Thymus (tissue), 14 donors: ENCODE measurements at places on chromosomes 1 and 21. TPM values are rescaled to one million over a fixed set of nuclear protein-coding genes. Genes with fewer than 3 reads are reported as not detected.

GRCh38 chr1:244214009-244214967 lies 163.2 kb downstream of the ZBTB18 start:
- no peak for DNase-seq

DNA sequence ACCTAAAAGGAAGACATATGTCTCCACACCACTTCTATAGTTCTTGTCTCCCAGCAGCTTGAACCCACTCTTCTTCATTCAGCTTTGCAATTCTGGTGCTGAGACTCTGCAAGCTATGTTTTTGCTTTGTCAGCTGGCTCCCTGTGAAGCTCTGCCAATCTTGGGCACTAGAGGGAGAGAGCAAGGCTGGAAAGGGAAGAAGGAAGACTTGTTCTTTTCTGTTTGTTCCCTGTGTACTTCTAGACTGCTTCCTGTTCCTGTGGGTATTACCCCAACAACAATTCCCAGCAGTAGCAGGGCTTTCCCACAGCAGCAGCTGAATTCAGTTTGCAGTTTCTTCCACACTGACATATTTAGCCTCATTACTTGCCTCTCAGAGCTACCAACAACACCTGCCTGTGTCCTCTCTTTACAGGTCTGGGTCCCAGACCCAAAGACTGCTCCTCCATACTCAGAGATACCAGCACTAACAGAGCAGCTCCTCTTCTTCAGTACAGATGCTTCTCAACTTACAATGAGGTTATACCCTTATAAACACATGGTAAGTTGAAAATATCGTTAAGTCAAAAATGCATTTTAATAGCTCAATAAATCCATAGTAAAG lies 275.2 kb upstream of the NEGR1 start:
- DNase-seq, result no peak

VANGL2 gene
- total RNA-seq, result 2.0 TPM

FCRL5 gene
- total RNA-seq, result 0.80 TPM

- no peak for DNase-seq
These were observed 231.4 kb downstream of the GRIK1 start for GRCh38 chr21:29708401-29708800.

DNA sequence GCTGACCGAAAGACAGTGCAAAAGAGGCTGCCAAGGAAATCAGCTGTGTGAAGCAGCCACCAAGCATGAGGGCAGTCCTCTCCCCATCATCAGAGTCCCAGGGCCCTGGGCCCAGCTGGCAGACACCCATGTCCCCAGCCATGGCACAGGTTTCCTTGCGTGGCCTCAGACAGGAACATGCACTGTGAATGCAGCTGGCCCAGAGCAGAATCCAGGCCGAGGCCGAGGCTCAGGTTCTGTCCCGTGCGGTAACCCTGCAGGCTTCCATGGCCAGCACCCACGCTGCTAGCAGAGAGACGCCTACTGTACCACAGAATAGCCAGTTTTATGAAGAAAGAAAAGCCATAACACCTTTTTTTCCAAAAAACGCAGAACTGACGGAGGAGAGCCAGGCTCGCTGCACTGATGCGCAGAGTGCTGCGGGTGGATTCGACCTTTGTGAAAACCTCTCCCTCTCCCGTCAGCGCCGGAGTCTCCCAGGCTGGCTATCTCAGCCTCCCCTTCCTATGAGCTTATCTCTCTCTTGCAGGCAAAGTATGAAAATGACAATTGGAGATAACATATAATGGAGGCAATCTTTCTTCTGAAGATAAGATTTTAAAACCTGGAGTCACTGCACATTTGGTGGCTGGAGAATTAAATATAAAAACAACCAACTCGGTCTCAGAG lies 106.6 kb downstream of the NPHP4 start:
- no peak for DNase-seq

- DNase-seq, result no peak
These were observed 133.8 kb upstream of the CACNA1E start for GRCh38 chr1:181349512-181349911.

DNA sequence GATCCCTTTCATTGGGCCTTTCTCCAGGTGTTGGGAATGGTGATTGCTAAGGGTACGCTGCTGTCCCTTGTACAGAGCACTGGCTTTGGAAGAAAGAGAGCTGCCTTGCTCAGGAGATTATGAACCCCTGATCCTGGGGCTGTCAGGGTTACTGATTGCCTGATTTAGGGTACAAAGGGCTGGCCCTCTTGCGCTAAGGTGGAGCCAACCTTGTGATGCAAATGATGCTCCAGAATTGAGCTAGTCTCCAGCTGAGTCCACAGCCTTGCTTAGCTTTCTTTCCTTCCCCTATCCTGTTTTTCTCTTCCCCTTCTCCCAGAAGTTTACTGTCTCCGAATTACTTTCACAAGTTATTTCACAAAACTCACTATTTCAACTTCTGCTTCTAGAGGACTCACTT lies 334.7 kb downstream of the AMY1C start:
- no peak for DNase-seq

SLAMF9 gene
- total RNA-seq, result 0.09 TPM

- no peak for DNase-seq
These were observed 110.2 kb downstream of the NAV1 start for GRCh38 chr1:201648907-201649721.

DNA sequence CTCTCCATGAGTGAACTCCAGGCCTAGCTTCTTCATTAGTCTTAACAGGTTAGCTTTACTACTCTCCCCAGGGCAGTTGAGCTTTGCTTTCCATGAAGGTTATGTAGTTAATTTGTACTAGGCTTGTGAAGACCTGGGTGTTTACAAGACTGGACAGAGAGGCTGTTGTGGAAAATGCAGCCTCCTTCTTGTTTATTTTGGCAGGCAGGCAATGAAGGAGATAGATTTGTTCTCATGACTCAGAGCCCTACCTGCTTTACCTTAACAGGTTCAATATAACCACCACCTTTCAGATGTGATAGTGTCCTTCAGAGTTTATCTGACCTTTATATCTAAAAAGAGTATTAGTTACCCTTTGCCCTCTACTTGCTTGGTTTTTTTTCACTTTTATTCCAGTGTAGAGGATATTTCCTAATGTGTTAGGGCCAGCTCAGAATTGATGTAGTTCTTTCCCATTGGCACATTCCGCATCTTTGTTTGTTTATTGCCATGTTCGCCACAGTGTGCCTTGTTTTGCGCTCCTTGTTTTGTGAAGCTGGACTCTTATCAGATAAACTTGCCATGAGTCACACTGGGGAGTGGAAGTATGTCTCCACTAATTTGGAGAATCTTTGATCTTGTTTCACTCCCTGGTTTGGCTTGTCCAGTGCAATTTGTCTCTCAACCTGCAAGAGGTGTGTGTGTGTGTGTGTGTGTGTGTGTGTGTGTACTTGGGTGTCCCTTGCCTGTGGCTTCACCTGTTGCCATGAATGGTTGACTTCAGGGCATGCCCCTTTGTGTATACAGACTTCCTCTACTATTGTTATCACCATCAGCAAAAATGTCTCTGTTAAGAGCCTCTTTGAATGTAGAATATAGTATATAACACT lies 87.4 kb upstream of the MACF1 start:
- no peak for DNase-seq

MATN1 gene
- total RNA-seq, result 0.14 TPM

GRCh38 chr1:169779150-169779549 lies 15.6 kb downstream of the METTL18 start:
- no peak for DNase-seq

DNA sequence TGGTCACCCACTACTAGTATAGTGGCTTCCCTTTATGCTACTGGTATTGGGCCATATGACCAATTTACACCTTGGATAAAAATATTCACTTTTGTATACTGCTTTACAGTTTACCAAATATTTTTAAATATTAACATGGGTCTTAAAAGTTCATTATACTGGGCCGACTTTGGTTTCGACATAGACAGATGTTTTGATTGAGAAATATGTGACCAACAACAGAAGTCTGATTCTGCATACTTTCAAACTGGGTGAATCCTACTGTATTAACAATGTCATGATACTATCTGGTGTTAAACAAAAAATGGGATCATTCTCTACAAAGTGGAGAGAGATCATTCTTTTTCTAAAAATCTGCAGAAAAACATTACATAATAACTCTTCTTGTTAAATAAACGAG lies 134.8 kb downstream of the AKT3 start:
- no peak for DNase-seq

CXADR gene
- total RNA-seq, result 3.2 TPM

EFNA1 gene
- total RNA-seq, result 14.5 TPM

DNA sequence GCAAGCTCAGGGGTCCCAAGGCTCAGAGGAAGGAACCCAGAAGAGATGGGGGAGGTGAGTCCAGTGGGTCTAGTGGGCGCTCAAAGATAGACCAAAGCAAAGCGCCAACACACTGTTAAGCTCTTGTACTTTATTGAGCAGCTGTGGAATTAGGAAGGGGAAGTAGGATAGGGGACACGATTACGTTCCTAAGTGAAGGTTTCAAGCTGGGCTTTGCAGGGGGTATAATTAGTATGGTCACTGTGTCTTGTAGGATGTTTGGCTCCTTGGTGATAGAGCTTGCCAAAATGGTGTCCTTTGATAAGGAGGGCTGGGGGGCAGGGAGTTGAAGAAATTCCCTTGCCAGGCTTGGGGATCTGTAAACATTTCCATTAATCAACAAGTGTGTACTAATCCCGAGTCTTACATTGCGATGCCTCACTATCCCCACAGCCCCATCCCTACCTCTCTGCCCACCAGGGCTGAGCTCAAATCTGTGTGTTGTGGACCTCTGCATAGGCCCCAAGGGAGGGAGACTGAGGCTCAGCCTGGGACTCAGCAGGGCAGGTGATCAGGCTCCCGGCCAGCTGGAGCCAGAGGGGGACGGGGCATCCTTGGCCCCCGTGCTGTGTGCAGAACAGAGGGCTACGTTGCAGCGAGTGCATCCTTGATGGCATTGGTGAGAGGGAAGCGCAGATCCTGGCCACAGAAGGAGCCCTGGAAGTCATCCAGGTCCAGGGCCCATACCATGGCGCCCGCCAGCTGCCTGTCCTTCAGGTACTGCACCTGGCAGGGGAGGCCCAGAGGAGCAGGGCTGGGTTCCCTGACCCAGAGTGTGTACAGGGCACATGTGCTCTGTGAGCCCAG lies 3.4 kb upstream of the MYBPH start:
- no peak for DNase-seq

- DNase-seq, result no peak
These were observed 47.8 kb downstream of the TCP10L start for GRCh38 chr21:32537569-32537881.

- DNase-seq, result no peak
These were observed 15.8 kb downstream of the ACP6 start for GRCh38 chr1:147654511-147654910.

- DNase-seq, result no peak
These were observed 558 bp upstream of the BTG3 start for GRCh38 chr21:17613242-17613676.

- no peak for DNase-seq
These were observed 3.3 kb upstream of the UTP11 start for GRCh38 chr1:38009088-38009840.

- no peak for DNase-seq
These were observed 36.6 kb downstream of the PLXNA2 start for GRCh38 chr1:208207388-208208131.

ANKRD45 gene
- total RNA-seq, result 0.33 TPM

DNA sequence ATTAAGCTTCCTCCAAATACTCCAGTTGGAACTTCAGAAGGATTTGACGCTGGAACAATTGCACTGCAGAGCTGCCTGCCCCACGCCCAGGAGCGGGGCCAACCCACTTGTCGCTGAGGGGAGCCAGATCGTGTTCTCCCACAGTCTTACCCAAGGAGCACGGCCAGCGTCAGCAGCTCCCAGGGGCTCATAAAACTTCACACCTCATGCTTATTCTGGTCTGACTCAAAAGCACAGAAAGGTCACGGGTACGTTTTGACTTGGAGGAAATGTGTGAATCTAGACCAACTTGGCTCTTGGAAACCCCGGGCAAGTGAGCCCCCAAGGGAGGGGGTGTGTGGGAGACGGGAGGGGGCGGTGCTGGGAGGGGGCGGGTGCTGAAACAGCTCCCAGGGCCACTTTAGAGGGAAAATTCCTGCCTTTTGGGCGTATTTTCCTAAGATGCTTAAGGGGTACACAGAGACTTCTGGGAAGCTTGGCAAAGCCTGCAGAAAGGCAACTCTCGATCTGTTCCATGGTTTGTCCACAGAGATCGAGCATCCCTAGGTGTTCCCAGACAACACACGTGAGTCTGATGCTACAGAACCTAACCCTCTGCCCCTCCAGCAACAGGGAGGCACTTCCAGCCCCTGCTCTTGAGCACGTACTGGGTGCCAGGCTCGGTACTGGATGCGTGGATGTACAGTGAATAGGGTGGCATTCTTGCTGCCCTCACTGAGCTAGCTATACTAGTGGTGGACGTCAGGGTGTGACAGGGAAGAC lies 98.9 kb downstream of the DHRS3 start:
- DNase-seq, result no peak

DNA sequence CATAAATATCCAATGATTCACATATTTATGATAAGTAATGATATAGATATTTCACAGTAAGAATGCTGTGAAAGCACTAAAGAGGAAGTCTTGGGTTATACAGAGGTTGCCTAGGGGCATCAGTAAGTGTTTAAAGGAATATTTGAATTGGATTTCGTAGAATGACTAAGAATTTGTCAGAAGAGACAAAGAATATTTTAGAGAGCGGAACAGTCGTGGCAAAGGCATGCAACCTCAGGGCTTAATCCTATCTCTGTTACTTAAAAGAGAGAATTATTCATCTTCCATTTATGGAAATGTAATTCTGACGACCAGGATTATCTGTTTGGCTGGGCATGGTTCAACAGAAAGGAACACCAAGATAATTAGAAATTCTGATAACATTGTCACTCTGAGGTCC lies 171.9 kb upstream of the NR5A2 start:
- no peak for DNase-seq

DNA sequence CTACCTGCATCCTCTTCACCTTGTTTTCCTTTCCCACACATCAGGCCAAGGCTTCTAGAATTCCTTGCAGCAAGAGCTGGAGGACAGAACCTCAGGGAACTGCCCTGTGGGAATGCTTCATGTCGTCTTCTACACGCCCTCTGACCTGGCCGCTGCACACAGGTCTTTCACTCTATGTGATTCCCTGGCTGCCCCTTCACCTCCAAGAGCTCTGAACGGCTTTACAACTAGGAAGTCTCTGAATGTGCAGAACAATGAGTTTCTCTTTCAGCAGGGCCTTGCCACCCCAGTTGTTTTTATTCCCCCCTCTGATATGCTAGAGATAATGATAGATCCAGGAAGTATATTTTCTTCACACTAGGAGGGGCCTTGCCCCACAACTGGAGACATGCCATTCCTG lies 142.6 kb downstream of the CLIC6 start:
- no peak for DNase-seq

GRCh38 chr1:244319283-244320132 lies 132.2 kb downstream of the ADSS2 start:
- no peak for DNase-seq
